ENCODE measurements at places on chromosomes 12 and 14. TPM values are rescaled to one million over a fixed set of nuclear protein-coding genes. Genes with fewer than 3 reads are reported as not detected.

- H3K27me3 ChIP-seq = no peaks in the 10 kb centered on the region
- H3K27ac ChIP-seq = no peak overlapping the region
- H3K4me3 ChIP-seq = no peak overlapping the region
Measured at GRCh38 chr14:69005432-69006148, 26.5 kb upstream of the ACTN1 start.

DNA sequence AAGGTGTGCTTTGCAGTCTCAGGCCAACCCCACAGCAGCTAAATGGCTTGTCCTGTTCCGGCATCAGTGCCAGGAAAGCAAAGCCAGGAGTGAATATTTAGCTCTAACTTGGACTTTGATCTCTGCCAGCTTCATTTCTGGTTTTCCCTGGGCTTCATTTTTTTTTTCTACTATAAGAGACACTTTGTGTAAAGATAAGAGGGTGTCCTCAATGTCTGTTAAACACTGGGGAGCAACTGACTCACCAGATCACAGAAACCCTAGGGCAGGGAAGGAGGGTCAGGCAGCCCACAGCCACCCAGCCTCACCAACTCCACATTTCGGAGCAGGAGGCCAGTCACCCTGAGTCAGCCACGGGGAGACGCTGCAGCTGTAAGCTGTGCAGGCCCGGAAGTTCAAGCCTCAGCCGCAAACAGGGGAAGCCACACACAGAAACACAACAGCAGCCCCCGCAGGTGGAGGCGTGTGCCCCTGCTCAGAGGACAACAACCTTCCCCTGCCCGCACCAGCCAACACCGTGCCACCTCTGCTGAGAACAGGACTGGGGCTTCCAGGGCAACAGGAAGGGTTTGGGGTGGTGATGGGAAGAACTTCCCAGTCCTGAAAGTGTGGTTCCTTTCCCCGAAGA, 6.3 kb downstream of the TNFRSF1A start:
- H3K27me3 ChIP-seq = no peaks in the 10 kb centered on the region
- H3K36me3 ChIP-seq = peaks cover 63% of the 10 kb centered on the region
- H3K4me3 ChIP-seq = peak overlapping the region; percentile 94

DNA sequence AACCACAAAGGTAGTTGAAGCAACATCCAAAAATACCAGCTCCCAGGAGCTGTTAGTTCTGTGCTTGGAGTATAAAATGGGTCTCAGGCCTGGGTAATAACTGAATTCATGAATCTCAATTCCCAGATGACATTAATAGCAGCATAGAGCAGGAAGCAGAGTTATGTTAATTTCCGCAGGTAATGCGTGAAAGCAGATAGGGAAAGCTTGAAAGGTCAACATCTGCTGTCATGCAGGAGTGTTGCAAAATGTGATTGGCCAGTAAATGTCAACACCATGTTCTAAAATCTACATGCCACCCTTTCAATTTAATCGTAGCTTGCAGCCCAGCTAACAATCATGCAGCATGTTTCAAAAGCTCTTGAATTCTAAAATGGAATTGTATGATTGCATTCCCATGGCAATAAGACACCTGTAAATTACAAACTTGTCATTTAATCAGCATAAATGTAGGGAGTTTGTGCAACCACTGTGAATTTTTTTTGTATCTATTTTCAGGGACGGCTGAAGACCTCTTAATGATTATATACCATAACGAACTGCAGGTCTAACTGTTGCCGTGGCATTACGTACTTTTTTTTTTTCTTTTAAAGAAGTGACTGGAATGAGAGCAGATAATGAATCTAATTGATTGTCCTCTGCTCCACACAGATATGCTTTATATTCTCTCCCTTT, 635.8 kb upstream of the FOXG1 start:
- H3K36me3 ChIP-seq = no peaks in the 10 kb centered on the region
- no peak overlapping the region for H3K4me3 ChIP-seq
- no peak overlapping the region for H3K27ac ChIP-seq
- H3K27me3 ChIP-seq = no peaks in the 10 kb centered on the region
- DNase-seq = no peak

The CTSG gene
- 12.2 TPM for total RNA-seq

- no peak for DNase-seq
- no peaks in the 10 kb centered on the region for H3K36me3 ChIP-seq
- no peak overlapping the region for H3K4me3 ChIP-seq
- no peak overlapping the region for H3K27ac ChIP-seq
Measured at GRCh38 chr12:105100207-105100985, 7.1 kb upstream of the WASHC4 start.

The MYF6 gene
- not detected for total RNA-seq

The HOXC12 gene
- total RNA-seq = not detected

DNA sequence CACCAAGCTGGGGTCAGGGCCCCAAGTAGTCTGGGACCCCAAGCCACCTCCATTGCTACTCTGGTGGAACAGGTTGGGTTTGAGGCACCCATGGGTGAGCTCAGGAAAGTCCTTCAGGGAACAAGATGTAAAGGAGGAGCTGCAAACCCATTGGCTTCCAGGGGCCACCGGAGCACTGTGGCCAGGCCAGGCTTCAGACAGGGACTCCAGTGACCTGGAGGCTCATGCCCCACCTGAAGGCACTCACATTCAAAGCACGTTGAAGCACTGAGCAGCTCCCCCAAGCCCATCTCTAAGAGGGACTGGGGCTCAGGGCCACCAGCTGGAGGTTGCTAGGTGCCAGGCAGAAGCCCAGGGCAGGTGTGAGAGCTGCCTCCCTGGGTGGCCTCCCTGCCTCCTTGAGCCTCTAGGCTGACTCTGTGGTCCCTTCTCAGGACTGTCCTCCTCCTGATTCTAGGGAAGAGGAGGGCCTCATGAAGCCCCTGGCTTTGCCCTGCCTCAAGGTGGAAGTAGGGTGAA, 49.1 kb downstream of the FAM222A start:
- H3K27me3 ChIP-seq = no peaks in the 10 kb centered on the region
- H3K36me3 ChIP-seq = no peaks in the 10 kb centered on the region
- no peak overlapping the region for H3K4me3 ChIP-seq
- peaks cover 14% of the 10 kb centered on the region for H3K4me1 ChIP-seq
- H3K27ac ChIP-seq = no peak overlapping the region
- no peak for DNase-seq

- DNase-seq = no peak
- no peak overlapping the region for H3K27ac ChIP-seq
- peaks cover 30% of the 10 kb centered on the region for H3K4me1 ChIP-seq
- no peaks in the 10 kb centered on the region for H3K36me3 ChIP-seq
Measured at GRCh38 chr14:55111122-55111708, 17.8 kb upstream of the LGALS3 start.

DNA sequence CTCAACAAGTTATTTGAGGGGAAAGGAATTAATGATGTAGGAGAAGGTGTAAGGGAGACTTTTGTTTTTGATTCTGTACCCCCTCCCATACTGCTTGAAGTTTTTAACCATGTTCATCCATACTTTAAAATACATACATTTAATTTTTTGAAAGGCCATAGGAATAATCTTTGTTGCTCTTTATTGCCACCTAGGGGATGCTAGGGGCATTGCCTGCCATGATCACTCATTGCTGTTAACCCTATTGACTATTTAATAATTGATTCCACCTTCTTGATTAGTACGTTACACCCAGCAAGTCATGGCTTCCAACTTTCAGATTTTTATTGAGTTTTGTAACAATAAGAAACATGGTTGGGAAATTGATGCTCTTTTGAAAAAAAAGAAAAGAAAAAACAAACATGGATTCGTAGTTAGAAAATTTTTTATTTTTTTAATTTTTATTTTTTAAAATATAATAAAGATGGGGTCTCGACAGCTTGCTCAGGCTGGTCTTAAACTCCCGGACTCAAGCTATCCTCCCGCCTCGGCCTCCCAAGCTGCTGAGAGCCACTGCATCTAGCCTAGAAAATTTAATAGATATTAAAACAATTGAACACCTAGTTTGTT, 8.5 kb upstream of the PRKAB1 start:
- H3K4me3 ChIP-seq = no peak overlapping the region
- no peaks in the 10 kb centered on the region for H3K27me3 ChIP-seq
- H3K27ac ChIP-seq = no peak overlapping the region
- no peak for DNase-seq
- H3K4me1 ChIP-seq = no peaks in the 10 kb centered on the region

DNA sequence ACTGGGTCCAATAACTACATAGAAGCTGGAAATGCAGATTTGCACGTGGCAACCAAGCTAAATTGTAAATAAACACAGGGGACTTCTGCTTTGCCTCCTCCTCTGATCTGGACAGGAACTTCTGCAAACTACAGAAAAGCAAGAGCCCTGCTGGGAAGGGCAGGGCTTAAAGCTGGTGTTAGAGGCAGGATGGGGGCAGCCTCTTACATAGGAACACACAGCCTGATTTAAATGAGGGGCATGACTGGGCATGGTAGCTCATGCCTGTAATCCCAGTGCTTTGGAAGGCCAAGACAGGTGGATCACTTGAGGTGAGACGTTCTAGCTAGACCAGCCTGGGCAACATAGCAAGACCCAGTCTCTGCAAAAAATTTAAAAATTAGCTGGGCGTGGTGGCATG, 46.7 kb downstream of the ERH start:
- H3K27ac ChIP-seq = no peak overlapping the region
- no peaks in the 10 kb centered on the region for H3K36me3 ChIP-seq
- H3K4me1 ChIP-seq = no peaks in the 10 kb centered on the region
- H3K27me3 ChIP-seq = no peaks in the 10 kb centered on the region
- DNase-seq = no peak

GRCh38 chr12:106275458-106275857, 27.1 kb upstream of the TCP11L2 start:
- no peak overlapping the region for H3K27ac ChIP-seq
- no peak overlapping the region for H3K4me3 ChIP-seq
- peaks cover 5% of the 10 kb centered on the region for H3K4me1 ChIP-seq
- H3K27me3 ChIP-seq = no peaks in the 10 kb centered on the region
- no peak for DNase-seq

GRCh38 chr14:104341532-104342434, 203.4 kb downstream of the KIF26A start:
- peak; percentile 51 for DNase-seq

GRCh38 chr12:70831543-70831942, 89.0 kb downstream of the PTPRR start:
- no peaks in the 10 kb centered on the region for H3K36me3 ChIP-seq
- no peak for DNase-seq
- H3K27me3 ChIP-seq = no peaks in the 10 kb centered on the region

DNA sequence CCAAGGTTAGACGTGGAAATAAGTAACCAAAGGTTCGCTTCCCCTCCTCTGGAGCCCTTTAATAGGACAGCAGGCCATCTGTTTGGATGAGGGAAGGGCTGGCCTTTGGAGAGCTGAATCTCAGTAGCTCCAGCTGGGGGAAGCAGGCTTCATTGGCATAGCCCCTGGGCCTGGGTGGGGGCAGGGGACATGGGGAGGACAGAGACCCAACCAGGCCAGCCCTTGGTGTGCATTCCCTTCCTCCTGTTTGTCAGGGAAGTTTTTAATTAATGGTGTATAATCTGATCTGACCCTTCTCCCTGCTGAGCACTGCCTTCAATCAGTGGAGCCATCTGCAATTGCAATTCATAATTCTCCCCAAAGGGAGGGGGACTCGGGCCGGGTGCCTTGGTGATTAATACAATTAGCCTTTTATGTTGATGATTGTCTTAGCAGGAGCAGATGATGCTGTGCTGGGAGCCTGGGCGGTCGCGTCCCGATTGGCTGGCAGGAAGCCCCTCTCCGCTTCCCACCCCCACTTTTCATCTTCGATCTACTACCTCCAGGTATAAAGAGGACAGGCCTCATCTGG, 6.4 kb downstream of the AQP6 start:
- no peak overlapping the region for H3K27ac ChIP-seq
- H3K36me3 ChIP-seq = no peaks in the 10 kb centered on the region
- no peak overlapping the region for H3K4me3 ChIP-seq
- no peaks in the 10 kb centered on the region for H3K27me3 ChIP-seq
- DNase-seq = no peak

DNA sequence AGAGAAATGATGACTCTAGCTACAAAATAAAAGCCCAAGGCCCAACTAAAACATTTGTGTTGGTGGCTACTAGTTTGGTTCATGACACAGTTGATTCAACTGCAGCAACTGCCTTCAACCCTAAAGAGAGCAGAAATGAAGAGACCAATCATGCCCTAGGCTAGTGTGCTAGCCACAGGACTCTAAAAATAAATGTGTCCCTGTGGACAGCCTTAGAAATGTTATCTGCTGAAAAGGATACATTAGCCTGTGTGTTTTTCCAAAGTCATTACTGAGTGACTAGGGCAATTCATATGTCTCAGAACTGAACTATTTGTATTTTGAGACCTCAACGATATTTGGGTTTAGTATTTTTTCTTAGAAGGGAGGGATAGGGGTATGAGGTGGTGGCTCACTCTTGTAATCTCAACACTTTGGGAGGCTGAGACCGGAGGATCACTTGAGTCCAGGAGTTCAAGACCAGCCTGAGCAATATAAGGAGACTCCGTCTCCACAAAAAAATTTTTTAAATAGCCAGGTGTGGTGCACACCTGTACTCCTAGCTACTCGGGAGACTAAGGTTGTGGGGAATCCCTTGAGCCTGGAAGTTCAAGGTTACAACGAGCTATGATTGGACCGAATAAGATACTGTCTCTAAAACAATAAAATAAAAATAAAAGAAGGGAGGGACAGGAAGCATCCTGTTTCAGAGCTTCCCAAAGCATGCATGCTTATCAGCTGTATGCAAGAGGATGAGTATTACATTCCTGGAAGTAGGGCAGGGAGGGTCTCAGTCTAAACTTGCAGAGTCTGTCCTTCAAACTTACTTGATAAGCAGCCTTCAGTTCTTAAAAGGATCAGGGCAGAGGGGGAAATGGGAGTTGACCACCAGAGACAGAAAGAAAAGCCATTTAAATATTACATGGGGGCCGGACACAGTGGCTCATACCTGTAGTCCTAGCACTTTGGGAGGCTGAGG, 29.6 kb upstream of the NAP1L1 start:
- H3K27ac ChIP-seq = no peak overlapping the region
- H3K27me3 ChIP-seq = no peaks in the 10 kb centered on the region

- H3K27me3 ChIP-seq = no peaks in the 10 kb centered on the region
- peaks cover 47% of the 10 kb centered on the region for H3K4me1 ChIP-seq
- peak within 1 kb of the TSS; percentile 95 for H3K27ac ChIP-seq
- peak within 1 kb of the TSS; percentile 89 for H3K4me3 ChIP-seq
- no peaks in the 10 kb centered on the region for H3K36me3 ChIP-seq
Measured at GRCh38 chr14:32077081-32078022, at the start of gene ARHGAP5. TSS of gene ARHGAP5 (plus strand) at chr14:32077304. CDS start at chr14:32090670, 13,366 bp downstream.

The SUPT16H gene
- 49.9 TPM for total RNA-seq

The RGS6 gene
- total RNA-seq = 2.5 TPM

GRCh38 chr12:103745962-103746361, 95.1 kb downstream of the NT5DC3 start:
- H3K27me3 ChIP-seq = no peaks in the 10 kb centered on the region
- H3K4me1 ChIP-seq = no peaks in the 10 kb centered on the region
- no peak overlapping the region for H3K27ac ChIP-seq
- DNase-seq = no peak

The NKX2-1 gene
- 180 TPM for total RNA-seq

- H3K36me3 ChIP-seq = no peaks in the 10 kb centered on the region
- H3K4me3 ChIP-seq = no peak overlapping the region
- peak overlapping the region; percentile 9 for H3K27ac ChIP-seq
- no peaks in the 10 kb centered on the region for H3K27me3 ChIP-seq
- peak; percentile 74 for DNase-seq
Measured at GRCh38 chr14:92475451-92476187, 38.0 kb upstream of the RIN3 start.
